ENCODE measurements at places on chromosomes 3 and 15.

- no peaks in the 10 kb centered on the region for H3K36me3 ChIP-seq
- H3K27me3 ChIP-seq: no peaks in the 10 kb centered on the region
- no peak overlapping the region for H3K27ac ChIP-seq
- H3K4me3 ChIP-seq: no peak overlapping the region
These were observed 23.3 kb downstream of the LARP6 start for GRCh38 chr15:70830615-70831014.

DNA sequence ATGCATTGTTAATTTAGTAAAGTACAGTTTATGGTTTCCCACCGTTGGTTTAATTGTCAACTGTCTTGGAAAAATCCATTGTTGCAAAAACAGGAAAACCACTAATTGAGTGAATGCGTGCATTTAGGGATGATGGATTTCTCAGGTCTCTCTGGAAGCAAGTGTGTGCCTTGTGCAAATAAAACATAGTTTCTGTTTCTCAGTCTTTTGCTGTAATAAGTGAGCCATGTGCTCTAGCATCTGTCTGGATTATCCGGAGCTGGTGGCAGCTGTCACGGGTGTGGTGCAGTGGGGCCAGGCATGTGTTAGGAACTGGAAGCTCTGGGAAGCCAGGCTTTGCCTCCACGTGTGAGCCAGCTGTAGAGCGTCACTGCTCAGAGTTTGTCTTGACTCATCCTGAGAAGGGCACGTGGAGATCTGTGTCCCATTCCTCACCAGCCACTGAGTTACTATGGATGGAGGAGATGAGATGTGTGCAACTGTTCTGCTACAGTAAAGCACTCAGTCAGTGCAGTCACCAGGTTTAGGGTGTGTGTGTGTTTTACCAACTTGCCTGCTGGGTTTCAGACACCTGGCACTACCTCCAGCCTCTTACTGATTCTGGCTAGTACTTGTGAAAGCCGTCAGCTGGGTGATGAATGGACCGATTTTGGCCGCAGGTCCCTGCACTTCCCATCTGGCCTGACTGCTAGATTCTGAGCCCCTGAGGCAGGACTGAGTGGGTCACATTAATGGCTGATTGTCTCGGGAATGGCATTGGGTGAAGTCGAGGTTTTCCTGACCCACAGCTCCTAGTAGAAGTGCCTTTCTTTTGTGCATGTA is 7.2 kb downstream of the APBA2 start:
- H3K4me3 ChIP-seq: no peak overlapping the region
- no peak for DNase-seq
- H3K27ac ChIP-seq: no peak overlapping the region
- peaks cover 5% of the 10 kb centered on the region for H3K27me3 ChIP-seq
- H3K36me3 ChIP-seq: no peaks in the 10 kb centered on the region
- H3K4me1 ChIP-seq: no peaks in the 10 kb centered on the region

GRCh38 chr15:68203486-68203885 is 1.6 kb downstream of the CALML4 start:
- no peak overlapping the region for H3K4me3 ChIP-seq
- peaks cover 43% of the 10 kb centered on the region for H3K4me1 ChIP-seq
- no peak overlapping the region for H3K27ac ChIP-seq
- H3K36me3 ChIP-seq: peaks cover 24% of the 10 kb centered on the region
- H3K27me3 ChIP-seq: no peaks in the 10 kb centered on the region
- no peak for DNase-seq

DNA sequence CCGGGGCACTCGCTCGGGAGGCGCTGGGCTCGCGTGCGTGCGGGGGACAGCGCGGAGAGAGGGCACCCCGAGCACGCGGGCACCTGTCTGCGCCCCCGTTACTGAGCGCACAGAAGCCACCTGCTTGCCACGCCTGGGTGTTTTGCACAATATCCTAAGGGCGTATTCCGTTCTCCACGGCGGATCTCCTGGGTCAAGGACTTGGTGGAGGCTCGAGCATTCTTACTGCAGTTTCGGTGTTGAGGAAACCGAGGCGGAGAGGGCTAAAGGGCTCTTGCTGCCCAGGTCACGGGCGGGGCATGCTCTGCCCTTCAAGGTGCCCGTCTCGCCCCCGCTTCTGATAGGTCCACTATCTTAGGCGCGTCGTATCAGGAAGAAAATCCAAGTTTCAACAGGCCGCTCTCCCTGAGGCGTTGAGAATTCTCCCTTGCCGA is 526 bp downstream of the GPD1L start:
- no peaks in the 10 kb centered on the region for H3K27me3 ChIP-seq
- H3K4me3 ChIP-seq: peak overlapping the region; percentile 85
- peaks cover 15% of the 10 kb centered on the region for H3K4me1 ChIP-seq
- no peaks in the 10 kb centered on the region for H3K36me3 ChIP-seq

DNA sequence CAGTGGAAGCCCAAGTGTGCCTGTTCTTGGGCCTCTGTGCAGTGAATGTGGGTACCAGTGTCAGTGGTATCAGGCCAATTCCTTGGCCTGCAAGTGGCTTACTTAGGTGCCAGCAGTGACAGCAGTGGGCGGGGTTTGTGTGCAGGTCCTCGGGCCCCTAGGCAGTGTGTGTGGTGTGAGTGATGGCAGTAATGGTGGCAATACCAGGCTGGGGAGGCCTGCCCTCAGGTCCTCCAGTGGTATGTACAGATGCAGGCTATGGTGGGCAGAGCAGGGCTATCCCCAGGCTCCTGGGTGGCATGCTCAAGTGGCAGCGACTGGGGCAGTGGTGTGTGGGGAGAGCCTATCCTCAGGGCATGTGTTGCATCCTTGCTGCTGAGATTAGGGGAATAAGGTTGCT is 379.7 kb downstream of the SQOR start:
- no peak overlapping the region for H3K4me3 ChIP-seq
- no peak overlapping the region for H3K27ac ChIP-seq
- DNase-seq: no peak
- H3K4me1 ChIP-seq: no peaks in the 10 kb centered on the region

DNA sequence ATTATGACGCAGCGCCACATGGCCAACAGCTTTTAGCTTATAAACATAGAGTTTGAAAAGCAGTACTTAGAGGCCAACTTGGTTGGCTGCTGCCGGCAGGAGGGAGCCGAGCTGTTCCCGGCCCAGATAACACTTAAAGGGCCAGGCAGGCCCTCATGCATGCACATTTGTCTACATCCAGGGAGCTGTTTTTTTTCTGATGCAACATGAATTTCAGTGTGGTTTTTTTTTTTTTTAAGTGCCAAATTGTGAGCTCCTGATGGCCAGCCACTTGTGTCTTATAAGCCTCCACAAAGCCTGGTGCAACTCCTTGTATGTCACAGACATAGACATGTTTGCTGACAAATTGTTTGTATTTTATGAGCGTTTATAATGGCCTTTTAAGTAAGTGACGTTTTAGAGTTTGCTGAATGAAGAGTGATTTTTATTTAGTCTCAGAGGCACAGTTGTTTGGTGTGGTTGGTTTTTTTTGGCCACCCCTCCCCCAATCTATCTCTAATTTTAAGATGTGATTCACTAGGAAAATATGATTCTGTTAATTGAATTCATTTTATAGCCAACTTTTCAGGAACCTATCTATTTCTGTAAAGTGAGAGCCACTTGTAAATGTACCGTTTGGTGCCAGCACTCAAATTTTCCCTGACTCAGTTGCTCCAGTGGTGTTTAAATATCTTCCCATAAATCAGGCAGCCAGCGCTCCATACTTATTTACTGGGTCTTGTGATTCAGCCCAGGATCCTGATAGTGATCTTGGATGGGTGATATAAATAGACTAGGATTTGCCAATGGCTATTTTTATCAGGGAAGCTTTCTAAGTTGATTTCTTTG is 134.3 kb downstream of the VGLL4 start:
- H3K4me3 ChIP-seq: no peak overlapping the region
- no peaks in the 10 kb centered on the region for H3K36me3 ChIP-seq
- H3K27me3 ChIP-seq: no peaks in the 10 kb centered on the region
- H3K4me1 ChIP-seq: no peaks in the 10 kb centered on the region

DNA sequence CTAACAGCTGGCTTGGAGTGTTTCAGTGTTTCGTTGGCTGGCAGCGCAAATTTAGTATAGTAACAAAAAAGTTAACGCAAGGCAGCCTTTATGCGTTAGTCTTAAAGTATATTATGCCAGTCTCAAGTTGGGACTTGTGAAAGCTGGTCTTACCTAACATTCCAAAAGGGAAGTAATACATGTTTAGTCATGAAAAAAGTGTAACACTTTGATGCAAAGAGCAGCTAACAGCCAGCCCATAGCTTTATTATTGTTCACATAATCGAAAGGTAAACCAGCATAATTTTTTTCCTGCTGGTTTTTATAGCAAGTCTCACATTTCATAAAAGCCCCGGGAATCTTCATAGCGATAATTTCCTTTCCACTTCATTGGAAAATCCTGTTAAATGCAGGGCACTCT is 2.4 kb upstream of the GPR87 start:
- H3K36me3 ChIP-seq: no peaks in the 10 kb centered on the region
- DNase-seq: no peak
- peaks cover 16% of the 10 kb centered on the region for H3K4me1 ChIP-seq
- H3K27me3 ChIP-seq: no peaks in the 10 kb centered on the region
- no peak overlapping the region for H3K27ac ChIP-seq

- H3K36me3 ChIP-seq: no peaks in the 10 kb centered on the region
- H3K27ac ChIP-seq: no peak overlapping the region
- peak; percentile 0 for DNase-seq
- H3K4me3 ChIP-seq: no peak overlapping the region
These were observed 194.3 kb downstream of the BCHE start for GRCh38 chr3:165642761-165643420.

GRCh38 chr15:100889385-100890050 is 9.9 kb downstream of the ALDH1A3 start:
- H3K4me3 ChIP-seq: peak overlapping the region; percentile 46
- peaks cover 89% of the 10 kb centered on the region for H3K27me3 ChIP-seq
- no peak overlapping the region for H3K27ac ChIP-seq
- no peaks in the 10 kb centered on the region for H3K36me3 ChIP-seq
- H3K4me1 ChIP-seq: no peaks in the 10 kb centered on the region

- H3K27me3 ChIP-seq: peaks cover 45% of the 10 kb centered on the region
These were observed 128.5 kb downstream of the LMLN start for GRCh38 chr3:198088421-198088955.

- no peak overlapping the region for H3K4me3 ChIP-seq
- H3K27ac ChIP-seq: no peak overlapping the region
- no peaks in the 10 kb centered on the region for H3K27me3 ChIP-seq
These were observed 91.5 kb downstream of the ADAMTS17 start for GRCh38 chr15:100250176-100250800.

DNA sequence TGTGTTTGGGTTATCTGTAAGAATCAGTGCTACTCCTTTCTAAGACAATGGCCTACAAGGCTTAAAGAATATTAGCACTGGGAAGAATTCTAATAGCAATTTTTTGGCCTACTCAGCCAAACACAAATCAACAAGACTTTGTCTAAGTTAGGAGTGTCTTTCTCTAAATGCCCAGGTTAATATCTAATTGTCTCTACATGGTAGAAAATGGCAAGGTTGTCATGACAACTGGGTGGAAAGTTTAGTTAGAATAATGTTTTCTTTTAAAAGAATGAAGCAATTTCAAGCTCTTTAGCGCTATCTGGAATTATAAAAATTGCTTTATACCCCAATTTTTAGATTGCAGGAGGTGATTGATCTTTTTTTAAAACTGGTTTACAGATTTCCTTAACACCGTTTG is 396.8 kb downstream of the TUSC7 start:
- DNase-seq: no peak
- no peak overlapping the region for H3K27ac ChIP-seq
- H3K27me3 ChIP-seq: no peaks in the 10 kb centered on the region
- H3K36me3 ChIP-seq: no peaks in the 10 kb centered on the region
- H3K4me3 ChIP-seq: no peak overlapping the region

DNA sequence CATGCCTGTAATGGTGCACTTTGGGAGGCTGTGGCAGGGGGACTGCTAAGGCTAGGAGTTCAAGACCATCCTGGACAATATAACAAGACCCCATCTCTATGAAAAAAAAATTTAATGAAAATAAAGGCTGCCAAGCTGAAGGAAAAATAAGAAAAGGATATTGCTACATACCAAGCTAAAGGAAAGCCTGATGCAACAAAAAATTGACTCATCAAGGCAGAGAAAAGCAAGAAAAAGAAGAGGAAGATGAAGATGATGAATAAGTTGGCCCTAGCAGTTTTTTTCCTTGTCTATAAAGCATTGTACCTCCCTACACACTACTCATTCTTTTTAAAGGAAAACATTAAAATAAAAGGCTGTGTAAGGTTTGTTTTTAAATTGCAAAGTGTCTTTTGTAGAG is 441.9 kb upstream of the MDFIC2 start:
- H3K27ac ChIP-seq: no peak overlapping the region
- H3K4me1 ChIP-seq: no peaks in the 10 kb centered on the region
- no peaks in the 10 kb centered on the region for H3K36me3 ChIP-seq
- DNase-seq: no peak

- no peaks in the 10 kb centered on the region for H3K36me3 ChIP-seq
- no peak overlapping the region for H3K27ac ChIP-seq
- H3K4me1 ChIP-seq: no peaks in the 10 kb centered on the region
- peaks cover 2% of the 10 kb centered on the region for H3K27me3 ChIP-seq
- no peak for DNase-seq
These were observed 555.6 kb upstream of the RGMA start for GRCh38 chr15:93644595-93644994.

DNA sequence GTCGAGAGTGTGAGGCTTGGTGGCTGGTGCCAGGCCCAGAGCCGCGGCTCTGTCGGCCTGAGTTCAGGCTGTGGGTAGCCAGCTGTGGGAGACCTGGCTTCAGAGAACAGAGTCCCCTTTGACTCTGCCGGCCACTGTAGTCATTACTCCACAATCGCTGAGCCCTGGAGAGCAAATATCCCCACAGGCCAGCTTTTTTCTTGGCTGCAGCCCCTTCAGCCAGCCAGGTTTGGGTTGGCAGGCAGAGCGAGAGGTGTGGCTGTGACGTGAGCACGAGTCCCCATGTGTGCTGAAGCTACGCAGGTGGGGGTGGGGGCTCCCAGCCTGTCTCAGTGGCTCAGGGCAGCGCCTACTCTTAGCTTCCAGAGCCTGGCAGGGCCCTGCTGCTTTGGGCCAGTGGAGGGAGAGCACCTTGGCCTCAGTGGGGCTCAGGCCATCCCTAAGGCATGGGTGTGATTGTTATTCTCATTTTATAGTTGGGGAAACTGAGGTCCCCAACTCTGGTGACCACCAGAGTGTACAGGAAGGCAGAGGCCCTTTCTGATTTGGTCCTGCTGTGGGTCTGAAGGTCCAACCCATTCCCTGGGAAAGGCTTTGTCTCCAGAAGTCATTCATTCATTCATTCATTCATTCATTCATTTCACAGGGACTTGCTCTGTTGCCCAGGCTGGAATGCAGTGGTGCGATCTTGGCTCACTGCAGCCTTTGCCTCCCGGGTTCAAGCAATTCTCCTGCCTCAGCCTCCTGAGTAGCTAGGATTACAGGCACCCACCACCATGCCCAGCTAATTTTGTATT is 45.7 kb upstream of the LCTL start:
- no peak for DNase-seq
- no peaks in the 10 kb centered on the region for H3K36me3 ChIP-seq
- H3K4me3 ChIP-seq: no peak overlapping the region
- H3K4me1 ChIP-seq: peaks cover 37% of the 10 kb centered on the region
- H3K27ac ChIP-seq: no peak overlapping the region

GRCh38 chr3:185585518-185585858 is 607 bp upstream of the SENP2 start:
- H3K36me3 ChIP-seq: no peaks in the 10 kb centered on the region
- H3K27me3 ChIP-seq: no peaks in the 10 kb centered on the region
- no peak for DNase-seq
- peaks cover 32% of the 10 kb centered on the region for H3K4me1 ChIP-seq
- peak overlapping the region; percentile 88 for H3K4me3 ChIP-seq
- H3K27ac ChIP-seq: peak overlapping the region; percentile 79

GRCh38 chr15:72850833-72851232 is 67.3 kb upstream of the ADPGK start:
- H3K36me3 ChIP-seq: no peaks in the 10 kb centered on the region
- H3K27ac ChIP-seq: no peak overlapping the region
- H3K4me3 ChIP-seq: no peak overlapping the region
- DNase-seq: no peak

Measured in common myeloid progenitor, CD34-positive (primary cell).